ENCODE measurements at places on chromosomes 13 and 19. TPM values are rescaled to one million over a fixed set of nuclear protein-coding genes. Genes with fewer than 3 reads are reported as not detected.

Gene ATXN8OS
- total RNA-seq, result not detected

Gene TRIP10
- total RNA-seq, result 46.0 TPM

Gene FAM216B
- total RNA-seq, result not detected

Gene OR4F17
- not detected for total RNA-seq

Gene FBXO17
- total RNA-seq, result 20.6 TPM

Gene AMH
- 0.19 TPM for total RNA-seq

Gene GPR183
- total RNA-seq, result 0.19 TPM

Gene KLK10
- not detected for total RNA-seq

Gene COMP
- 0.77 TPM for total RNA-seq

Gene YJU2
- total RNA-seq, result 16.1 TPM

Gene TPTE2
- total RNA-seq, result not detected

Gene LGALS14
- total RNA-seq, result not detected

Gene ZNF66
- total RNA-seq, result 1.4 TPM

Gene SLITRK5
- not detected for total RNA-seq

Gene STARD13
- total RNA-seq, result 22.3 TPM
